Cerebellar nuclear complex (tissue), 1 donor: ENCODE measurements at places on chromosomes 1 and 21.

DNA sequence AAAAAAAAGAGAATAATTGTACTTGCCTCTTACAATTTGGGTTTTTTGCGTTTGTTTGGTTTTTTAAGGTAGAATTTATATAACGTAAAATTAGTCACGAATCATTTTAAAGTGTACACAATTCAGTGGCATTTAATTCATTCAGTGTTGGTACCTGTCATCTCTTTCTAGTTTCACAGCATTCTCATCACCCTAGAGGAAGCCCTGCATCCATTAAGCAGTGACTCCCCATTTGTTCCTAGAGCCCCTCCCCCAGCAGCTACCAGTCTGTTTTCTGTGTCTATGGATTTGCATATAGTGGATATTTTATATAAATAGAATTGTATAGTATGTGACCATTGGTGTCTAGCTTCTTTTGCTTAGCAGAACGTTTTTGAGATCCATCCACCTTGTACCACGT, 233.2 kb upstream of the FMN2 start:
- no peak for DNase-seq

GRCh38 chr1:207965392-207966387, 54.8 kb upstream of the CD34 start:
- no peak for DNase-seq

GRCh38 chr1:30356839-30357238, 366.5 kb downstream of the MATN1 start:
- DNase-seq = no peak

DNA sequence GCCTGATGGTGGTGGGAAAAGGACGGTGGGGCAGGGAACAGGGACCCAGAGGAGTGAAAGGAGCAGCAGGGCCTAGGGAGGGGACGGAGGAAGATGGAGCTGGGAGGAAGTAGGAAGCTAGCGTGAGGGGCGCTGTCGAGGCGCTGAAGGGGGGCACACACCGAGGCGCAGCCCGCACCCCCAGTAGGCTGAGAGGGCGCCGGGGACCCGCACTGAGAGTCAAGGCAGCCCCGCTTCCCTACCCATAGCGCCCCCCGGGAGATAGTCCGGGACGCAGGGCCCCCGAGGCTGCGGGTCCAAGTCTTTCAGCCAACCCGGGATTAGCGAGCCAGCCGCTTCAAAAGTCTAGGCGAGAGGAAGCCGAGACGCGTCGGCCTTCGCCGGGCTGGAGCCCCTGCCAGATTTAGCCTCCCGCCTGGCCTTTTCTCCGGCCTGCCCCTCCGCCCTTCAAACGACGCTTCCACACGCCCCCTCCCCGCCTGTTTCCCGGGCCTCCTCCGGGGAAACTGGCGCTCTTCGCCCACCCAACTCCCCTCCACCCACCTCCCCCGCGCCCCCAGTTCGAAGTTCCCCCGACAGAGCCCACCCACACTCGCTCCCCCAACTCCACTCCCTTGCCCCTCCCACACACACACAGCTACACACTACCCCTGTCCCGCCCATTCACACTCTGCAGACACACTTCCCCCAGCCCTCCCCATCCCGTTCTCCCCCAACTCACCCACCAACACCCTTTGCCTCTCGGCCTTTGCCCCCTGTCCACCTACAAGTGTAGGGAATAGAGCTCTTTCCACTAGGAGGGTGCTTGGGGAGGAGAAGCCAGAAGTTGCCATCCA, 7.8 kb upstream of the PROX1 start:
- DNase-seq = no peak

- no peak for DNase-seq
Observed at GRCh38 chr1:199995096-199995685, 32.3 kb upstream of the NR5A2 start.

DNA sequence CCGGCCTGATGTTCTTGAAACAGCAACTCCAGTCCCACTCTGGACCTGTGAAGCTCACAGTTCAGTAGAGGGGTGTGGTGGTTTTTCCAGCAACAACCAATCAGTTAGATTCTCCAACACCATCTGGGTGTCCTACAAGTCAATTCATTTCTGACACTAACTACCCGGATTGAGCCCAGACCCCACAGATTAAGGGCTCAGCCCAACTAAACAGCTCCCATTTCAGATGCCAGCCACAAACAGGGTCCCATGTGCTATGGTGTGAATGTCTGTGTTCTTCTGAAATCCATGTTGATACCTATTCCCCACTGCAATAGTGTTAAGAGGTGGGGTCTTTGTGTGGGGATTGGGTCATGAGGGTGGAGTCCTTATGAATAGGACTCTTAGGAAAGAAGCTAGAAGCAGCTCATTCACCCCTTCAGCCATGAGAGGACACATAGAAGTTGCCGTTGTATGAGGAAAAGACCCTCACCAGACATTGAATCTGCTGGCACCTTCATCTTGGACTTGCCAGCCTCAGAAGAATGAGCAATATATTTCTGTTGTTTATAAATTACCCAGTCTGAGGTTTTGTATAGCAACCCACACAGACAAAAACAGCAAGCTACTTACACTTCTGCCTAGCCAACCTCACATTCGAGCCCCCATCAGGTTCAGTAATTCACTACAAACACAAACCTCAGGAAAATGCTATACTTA, 53.6 kb downstream of the IRF2BP2 start:
- DNase-seq = no peak

DNA sequence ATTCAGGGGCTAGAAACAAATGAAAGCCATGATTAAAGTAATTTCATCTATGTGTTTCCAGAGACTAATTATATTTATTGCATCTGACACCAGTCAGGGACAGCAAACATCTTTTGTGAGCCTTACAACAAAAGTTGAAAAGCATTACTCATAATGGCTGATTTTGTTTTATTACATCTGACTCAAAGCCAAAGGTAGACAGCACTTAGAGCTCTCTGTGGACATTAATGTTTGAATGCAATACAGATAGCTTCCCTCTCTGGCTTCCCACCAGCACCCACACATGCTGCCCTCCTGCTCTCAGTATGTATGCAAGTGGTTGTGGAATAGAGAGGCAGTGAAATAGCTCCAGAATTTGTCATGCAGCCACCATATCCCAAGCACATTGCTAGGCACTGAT, 198.7 kb downstream of the SETD4 start:
- DNase-seq = no peak
